Stimulated activated CD8-positive, alpha-beta memory T cell treated with anti-CD3 and anti-CD28 coated beads, Interleukin-4, amount 100 ng/mL, for 24 hours (primary cell): ENCODE measurements at places on chromosomes 3 and 15.

- no peak for DNase-seq
Measured at GRCh38 chr3:111846717-111847116, 12.3 kb upstream of the PHLDB2 start.

GRCh38 chr15:91142946-91143345 is 42.9 kb downstream of the SV2B start:
- no peak for DNase-seq

- DNase-seq: no peak
Measured at GRCh38 chr15:80996247-80996646, 4.5 kb upstream of the TLNRD1 start.

DNA sequence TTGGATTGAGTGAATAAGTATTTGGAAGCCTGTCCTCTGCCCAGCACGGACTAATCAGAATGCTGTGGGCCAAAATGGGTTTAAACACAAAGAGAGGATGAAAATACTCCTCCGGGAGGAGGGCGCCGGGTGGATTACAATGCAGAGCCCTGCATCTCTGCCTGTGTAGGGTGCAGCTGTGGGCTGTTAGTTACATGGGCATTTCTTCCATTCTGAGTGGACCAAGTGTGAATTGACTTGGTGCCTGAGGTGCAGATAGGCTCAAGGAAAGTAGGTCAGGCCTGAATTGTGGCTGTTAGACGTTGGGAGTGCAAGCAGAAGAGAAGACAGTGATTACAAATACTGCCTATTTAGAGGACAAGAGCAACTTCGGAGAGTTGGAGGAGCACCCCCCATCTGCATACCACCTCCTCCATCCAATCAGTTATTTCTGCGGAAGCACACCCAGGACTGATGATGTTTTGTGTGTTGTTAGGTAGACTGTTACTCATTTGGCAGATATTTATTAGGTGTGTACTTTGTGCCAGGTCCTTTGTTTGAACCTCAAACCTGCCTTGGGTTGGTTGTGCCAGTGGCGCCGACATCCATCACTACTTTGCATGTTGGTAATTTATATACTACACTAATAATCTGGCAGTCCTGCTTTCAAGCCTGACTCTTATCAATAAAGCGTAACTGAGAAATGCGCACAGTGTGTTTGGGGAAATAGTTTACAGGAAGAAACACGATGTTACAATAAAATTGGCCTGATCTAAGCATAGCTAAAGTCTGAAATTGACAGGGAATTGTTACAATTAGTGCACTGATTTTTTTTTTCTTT is 33.0 kb downstream of the PTPRG start:
- no peak for DNase-seq

DNA sequence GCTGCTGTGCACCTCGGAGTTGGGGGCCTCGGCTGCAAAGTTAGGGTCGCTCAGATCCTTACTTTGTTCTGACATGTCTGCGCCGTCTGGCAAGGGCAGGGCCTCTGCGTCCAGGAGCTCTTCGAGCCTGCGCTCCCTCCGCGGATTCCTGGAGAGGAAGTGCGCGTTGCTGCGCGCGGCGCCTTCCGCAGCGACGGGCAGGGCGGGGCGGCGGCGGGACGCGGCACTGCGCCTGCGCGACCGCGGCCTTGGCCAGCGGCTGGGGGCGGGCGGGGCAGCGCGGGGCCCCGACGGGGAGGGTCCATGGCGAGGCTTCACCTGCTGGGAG is at the start of gene NDN:
NDN (minus strand) TSS at position 163 of the 328 bp plus-strand sequence; CDS start at position 75, 88 bp downstream.
- DNase-seq: no peak

DNA sequence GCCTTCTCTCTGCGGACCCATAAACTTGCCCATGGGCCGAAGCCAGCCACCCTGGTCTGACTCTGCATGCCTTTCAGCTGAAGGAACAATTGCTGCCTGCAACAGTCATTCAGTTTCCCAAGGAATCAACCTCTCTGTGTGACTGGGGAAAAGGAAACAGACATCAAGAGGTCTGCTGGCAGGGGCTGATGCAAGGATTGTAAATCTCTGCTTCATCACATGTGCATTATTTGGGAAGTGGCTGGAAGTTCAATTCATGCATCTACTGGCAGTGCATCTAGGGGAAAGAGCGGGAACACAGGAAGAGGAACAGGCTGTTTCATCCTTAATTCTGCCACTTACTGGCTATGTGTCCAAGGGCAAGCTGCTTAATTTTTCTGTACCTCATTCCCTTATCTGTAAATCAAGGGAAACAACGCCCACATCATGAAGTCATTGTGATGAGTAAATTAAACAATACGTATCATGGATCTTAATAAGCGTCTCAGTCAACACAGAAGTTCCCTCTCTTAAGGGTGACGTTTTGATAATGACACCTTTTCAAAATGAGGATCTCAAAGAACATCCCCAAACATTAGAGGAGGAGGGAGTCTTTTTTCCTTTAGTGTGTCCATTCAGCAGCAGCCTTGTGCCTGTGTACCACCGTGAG is 17.4 kb upstream of the ADPGK start:
- DNase-seq: no peak

DNA sequence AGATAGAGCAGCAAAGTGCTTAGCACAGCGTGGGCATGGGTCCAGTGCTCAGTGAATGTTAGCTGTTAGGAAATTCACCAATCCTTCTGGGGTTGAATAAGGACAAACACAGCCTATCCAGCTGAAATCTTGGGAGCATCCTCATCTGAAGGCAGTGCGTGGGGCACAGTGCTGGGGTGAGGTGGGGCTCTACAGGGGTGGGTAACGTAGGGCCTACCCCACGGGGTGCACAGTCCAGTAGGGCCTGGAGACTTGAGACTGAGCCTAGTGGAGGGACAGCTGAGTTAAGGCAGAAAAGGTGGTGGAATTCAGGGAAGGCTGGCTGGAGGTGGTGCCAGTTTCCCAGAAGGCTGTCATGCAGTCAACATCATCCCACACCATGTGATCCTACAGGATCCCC is 73.0 kb downstream of the ISG20 start:
- DNase-seq: no peak

GRCh38 chr3:151168269-151169094 is 34.5 kb downstream of the GPR171 start:
- DNase-seq: peak; percentile 74

GRCh38 chr3:111143-112069 is 85.2 kb upstream of the CHL1 start:
- no peak for DNase-seq

GRCh38 chr3:72655131-72655551 is 193.1 kb downstream of the SHQ1 start:
- DNase-seq: no peak

DNA sequence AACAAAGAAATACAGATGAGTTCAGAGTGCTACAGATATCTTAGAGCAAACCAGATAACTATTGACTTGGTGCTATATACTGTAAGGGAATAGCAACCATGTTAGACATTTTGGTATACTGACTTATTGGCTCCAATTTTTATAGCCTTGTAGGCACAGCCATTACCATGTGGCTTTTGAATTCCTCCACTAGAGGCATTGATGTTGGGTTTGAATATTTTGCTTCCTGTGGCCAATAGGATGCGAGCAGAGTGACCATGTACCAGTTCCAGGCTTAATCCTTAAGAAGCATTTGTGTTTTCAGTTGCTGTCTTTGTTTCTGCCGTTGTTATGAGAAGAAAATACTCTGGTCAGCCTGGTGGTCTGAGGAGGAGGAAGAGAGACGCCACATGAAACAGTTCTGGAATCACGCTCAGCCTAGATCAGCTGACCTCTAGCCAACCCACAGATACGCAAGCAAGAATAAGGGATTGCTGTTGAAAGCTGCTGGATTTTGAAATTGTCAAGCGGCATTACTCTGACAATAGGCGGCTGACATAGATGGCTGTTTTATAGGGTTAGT is 109.4 kb upstream of the TNIK start:
- no peak for DNase-seq

DNA sequence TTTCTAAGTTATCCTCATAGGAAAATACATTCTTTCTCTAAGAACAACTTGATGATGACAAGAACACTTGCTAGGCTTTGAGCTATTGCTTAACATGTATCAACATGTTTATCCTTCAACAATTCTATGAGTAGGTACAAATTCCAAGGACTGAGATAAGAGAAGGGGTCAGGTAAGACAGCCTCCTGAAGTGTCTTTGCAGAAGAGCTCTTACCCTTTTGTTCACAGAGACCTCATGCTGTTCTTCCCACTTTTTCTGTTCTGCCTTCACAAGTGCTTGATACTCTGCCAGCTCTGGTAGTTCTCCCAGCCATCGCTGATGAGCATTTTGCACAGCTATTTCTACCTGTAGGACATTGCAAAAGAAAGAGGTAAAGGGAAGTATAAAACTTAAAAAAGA is 50.9 kb downstream of the CEP152 start:
- DNase-seq: no peak

DNA sequence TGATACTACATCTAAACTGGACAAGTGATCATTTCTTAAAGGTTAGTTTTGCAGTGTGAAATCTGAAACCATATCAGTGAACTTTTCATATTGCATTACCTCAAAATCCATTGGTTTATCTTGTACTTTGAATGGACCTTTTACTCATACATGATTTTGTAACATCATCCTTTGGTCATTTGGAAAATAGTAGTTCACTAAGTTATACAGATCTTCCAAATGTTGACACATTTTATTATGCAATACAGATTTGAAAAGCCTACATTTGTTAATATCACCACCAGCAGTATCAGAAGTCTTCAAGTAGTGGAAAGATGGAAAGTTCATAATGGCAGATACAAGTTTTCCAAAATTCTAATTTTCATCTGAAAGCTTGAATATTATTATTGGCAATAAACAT is 64.0 kb upstream of the CDV3 start:
- no peak for DNase-seq

DNA sequence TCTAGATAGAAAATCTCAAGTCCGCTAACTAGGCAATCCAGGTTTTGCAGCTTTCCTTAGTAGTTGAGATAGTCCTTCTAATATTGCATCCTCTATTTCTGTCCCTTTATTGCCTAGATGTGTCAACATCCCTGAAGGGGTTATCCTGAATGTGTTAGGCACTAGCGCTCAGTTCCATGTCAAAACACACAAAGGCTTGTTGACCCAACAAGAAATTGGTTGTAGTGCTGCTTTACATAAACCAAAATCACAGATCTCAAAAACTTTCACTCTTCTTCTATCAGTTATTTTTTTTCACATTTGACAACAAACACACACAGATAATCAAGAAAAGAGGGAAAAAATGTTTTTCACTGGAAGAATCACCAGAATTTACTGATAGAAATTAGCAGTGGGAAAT is 51.4 kb upstream of the SOX2 start:
- no peak for DNase-seq

GRCh38 chr15:39777496-39777895 is 5.1 kb downstream of the FSIP1 start:
- no peak for DNase-seq

DNA sequence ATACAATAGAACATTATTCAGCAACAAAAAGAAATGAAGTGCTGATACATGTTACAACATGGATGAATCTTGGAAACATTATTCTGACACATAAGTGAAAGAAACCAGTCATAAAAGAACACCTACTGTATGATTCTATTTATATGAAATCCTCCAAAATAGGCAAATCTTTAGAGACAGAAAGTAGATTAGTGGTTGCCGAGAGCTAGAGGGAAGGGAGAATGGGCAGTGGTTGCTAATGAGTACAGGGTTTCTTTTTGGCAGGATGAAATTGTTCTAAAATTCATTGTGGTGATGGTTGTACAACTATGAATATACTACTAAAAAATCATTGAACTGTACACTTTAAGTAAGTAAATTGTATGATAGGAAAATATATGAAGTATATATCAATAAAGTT is 6.3 kb upstream of the LRRC58 start:
- no peak for DNase-seq

DNA sequence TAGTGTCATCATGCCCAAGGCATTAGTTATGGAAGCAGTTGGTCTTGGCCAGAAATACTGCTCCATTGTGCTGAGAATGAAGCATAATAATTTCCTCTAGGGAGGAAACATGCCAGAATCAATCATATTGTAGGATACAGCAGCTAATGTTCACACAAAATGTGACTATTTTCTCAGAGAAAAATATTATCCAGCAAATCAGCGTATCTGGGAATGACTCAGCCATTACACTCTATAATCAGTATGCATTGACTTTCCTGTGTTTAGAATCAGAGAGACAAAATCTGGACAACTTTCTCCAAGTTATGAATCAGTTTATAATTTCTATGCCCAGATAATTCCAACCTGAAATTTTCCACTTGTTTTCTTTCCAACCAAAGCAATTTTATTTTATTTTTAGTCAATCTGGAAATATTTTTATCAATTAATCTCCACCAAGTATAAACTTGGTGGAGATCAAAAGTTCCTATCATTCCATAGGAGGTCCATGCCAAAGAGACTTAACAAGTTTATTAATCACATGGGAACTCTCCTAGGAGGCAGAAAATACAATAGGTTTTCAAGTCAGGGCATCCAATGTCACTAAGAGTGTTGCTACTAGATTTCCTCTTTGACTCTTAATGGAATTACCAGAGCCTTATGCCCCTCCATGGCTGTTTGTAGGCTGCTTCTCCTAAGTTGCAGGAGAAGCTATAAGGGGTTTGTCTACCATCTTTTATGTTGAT is 36.4 kb downstream of the SUCNR1 start:
- DNase-seq: no peak

DNA sequence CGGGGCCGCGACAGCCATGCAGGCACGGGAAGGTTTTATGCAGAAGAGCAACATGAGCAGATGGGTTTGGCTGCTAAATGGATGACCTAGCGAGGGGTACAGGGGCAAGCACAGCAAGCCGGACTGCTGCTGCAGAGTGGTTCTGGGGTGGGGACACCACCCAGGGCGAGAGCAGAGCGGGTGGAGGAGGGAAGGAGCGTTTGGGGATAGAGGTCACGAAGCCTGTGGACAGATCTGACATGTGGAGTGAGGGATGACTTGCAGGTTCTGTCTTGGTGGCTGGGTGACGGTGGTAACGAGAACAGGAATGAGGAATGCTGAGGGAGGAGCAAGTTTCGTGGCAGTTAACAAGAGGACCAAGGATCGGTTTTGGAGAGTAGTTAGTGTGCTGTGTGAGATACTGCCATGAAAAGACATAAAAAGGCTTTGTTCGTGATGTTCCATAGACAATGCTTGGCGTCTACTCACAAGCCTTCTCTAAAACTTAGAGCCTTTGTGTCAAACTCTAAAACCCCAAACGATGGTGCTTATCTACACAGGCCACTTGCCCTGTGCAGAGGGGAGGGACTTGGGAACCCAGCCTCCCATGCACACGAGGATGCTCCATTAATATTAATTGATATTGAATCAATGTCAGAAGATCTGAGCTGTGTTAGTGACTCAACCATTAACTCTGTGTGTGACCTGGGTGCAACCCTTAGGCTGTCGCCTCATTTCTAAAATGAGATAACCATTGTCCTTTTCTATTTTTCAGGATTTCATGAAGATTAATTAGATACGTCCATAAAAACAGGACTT is 132.7 kb upstream of the SLC2A2 start:
- DNase-seq: no peak

DNA sequence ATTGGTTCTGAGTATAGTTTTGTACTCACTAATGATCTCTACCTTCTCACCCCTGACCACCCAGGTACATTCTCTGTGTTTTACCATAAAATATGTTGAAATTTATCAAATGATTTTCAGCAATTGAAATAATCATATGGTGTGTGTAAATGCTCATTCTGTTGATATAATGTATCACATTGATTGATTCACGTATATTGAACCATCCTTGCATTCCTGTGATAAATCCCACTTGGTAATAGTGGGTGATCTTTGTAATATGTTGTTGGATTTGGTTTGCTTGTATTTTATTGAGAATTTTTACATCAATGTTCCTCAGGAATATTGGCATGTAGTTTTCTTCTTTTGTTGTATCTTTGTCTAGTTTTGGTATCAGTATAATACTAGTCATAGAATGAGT is 1497.6 kb downstream of the OTOL1 start:
- DNase-seq: no peak

GRCh38 chr15:47602121-47602520 is 115.2 kb upstream of the SEMA6D start:
- no peak for DNase-seq
